ENCODE measurements at places on chromosomes 13 and 19. TPM values are rescaled to one million over a fixed set of nuclear protein-coding genes. Genes with fewer than 3 reads are reported as not detected.

Gene CRX
- not detected for total RNA-seq

Gene KRTDAP
- total RNA-seq, result not detected

Gene PSG1
- not detected for total RNA-seq

Gene ZNF837
- 7.3 TPM for total RNA-seq

Gene CPT1C
- total RNA-seq, result 3.4 TPM

Gene LILRA1
- not detected for total RNA-seq

Gene GPR18
- total RNA-seq, result not detected

Gene SYNE4
- total RNA-seq, result 4.9 TPM

Gene CYP2A6
- not detected for total RNA-seq

Gene MIA
- 5.9 TPM for total RNA-seq

Gene SPTBN4
- 6.3 TPM for total RNA-seq

Gene TNNI3
- total RNA-seq, result not detected

Gene CLIP3
- total RNA-seq, result 4.9 TPM

Gene CEACAM7
- total RNA-seq, result 0.99 TPM

Gene RHPN2
- total RNA-seq, result 11.2 TPM

Gene ZNF844
- total RNA-seq, result 4.3 TPM

Gene IRGC
- not detected for total RNA-seq

Gene BEST2
- total RNA-seq, result not detected

Gene PGLYRP2
- not detected for total RNA-seq

Gene KIR2DL1
- total RNA-seq, result not detected

Gene LRRC4B
- 0.26 TPM for total RNA-seq

Gene CRYL1
- total RNA-seq, result 32.2 TPM

Gene LSM4
- 94.6 TPM for total RNA-seq

Gene TSEN34
- total RNA-seq, result 33.9 TPM

Gene GAPDHS
- total RNA-seq, result not detected

Gene SERTM1
- total RNA-seq, result 0.26 TPM

Gene PPM1N
- not detected for total RNA-seq

Gene POSTN
- total RNA-seq, result 4.4 TPM

Gene ZNF582
- total RNA-seq, result 2.3 TPM

Gene SGCG
- total RNA-seq, result not detected

Gene PDE4C
- 0.26 TPM for total RNA-seq

Gene ZSWIM9
- total RNA-seq, result 9.6 TPM

Gene UGGT2
- 49.8 TPM for total RNA-seq

Gene CLEC4G
- 6.6 TPM for total RNA-seq

Gene GRIN3B
- not detected for total RNA-seq

Gene PRRG2
- total RNA-seq, result 2.6 TPM

Gene MRPS31
- total RNA-seq, result 10.9 TPM

Gene PSPN
- 0.52 TPM for total RNA-seq

Gene SLC6A16
- 1.6 TPM for total RNA-seq

Gene C19orf33
- 2.6 TPM for total RNA-seq

Gene TJP3
- 21.4 TPM for total RNA-seq

Gene FPR1
- 4.7 TPM for total RNA-seq

Gene ZNF730
- not detected for total RNA-seq

Gene DCT
- 0.33 TPM for total RNA-seq

Gene SIGLEC9
- 1.3 TPM for total RNA-seq

Gene SOHLH2
- not detected for total RNA-seq

Gene TUBB4A
- total RNA-seq, result 3.0 TPM

Gene NCR1
- not detected for total RNA-seq

Gene TNFRSF19
- 5.4 TPM for total RNA-seq

Gene SDHAF1
- total RNA-seq, result 39.2 TPM

Gene PRTN3
- total RNA-seq, result 0.99 TPM

Gene SIGLEC10
- 2.0 TPM for total RNA-seq

Gene NLRP11
- total RNA-seq, result not detected

Gene RASAL3
- total RNA-seq, result 2.6 TPM

Gene ZNF665
- 0.78 TPM for total RNA-seq

Gene ATP4A
- total RNA-seq, result 8.2 TPM
